ENCODE measurements at places on chromosomes 13 and 19.

- DNase-seq, result no peak
Measured at GRCh38 chr19:13115936-13116281, 631 bp downstream of the TRMT1 start.

DNA sequence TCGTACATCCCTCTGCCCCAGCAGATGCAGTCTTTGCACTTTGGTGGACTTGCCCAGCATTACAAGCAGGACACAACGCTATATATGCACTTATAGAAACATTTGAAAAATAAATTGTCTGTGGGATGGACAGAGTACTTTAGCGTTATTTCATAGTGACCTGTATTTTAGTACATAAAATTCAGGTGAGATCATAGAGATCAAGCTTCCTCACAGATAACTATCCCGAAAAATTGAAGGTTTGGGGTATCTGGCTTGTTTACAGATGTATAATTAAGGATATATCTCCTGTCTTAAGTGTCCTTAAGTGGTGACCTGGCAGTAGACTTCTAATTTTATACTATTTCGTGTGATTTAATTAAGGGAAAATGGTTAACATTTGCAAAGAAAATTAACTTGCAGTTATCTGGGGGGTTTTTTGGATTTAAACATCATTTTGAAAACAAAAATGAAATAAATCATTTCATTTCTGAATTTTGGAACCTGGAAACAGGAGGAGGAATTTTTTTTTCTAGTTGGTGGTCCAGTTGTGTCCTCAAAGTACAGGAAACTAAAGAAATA is 977 bp upstream of the MAB21L1 start:
- no peak for DNase-seq

GRCh38 chr19:35484252-35485036 is 5.8 kb downstream of the KRTDAP start:
- DNase-seq, result no peak

GRCh38 chr19:633786-634639 is 676 bp upstream of the POLRMT start:
- no peak for DNase-seq

- DNase-seq, result no peak
Measured at GRCh38 chr19:29510701-29511265, 15.0 kb upstream of the VSTM2B start.

- no peak for DNase-seq
Measured at GRCh38 chr13:98998831-98999638, 21.2 kb upstream of the DOCK9 start.

DNA sequence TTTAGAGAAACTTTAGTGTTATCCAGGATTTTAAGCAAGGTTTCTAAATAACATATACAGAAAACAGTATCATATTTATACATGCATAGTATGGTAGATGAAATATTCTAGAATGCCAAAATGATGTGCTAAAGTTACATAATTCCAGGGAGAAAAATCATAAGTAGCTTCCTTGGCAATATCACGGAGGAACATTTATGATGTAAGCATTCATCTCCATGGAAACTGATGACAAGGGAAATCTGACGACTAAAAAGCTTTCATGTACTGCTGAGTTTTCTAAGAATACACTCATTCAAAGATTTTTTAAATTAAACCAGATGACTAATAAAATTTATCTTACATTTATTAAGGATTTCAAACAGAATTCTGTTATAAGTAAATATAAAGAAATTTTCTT is 4.7 kb downstream of the TEX30 start:
- DNase-seq, result no peak

DNA sequence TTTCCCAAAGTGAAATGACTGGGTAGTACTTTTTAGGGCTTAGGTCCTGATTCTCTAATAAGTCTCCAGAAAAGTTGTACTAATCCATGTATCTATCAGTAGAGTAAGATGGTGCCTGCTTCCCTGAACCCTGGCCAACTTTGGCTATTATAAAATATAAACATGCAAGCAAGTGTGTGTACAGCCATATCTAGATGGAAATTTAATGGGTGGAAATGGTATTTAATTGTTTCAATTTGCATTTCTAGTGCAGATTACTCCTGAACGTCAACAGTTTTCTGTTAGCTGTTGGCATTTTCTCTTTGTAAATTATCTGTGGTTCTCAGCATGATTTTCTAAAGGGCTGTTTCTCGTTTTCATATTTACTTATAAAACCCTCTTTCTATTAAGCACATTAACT is 187.1 kb upstream of the RNF113B start:
- DNase-seq, result no peak

GRCh38 chr13:73933795-73934194 is 200.4 kb downstream of the KLF12 start:
- no peak for DNase-seq

DNA sequence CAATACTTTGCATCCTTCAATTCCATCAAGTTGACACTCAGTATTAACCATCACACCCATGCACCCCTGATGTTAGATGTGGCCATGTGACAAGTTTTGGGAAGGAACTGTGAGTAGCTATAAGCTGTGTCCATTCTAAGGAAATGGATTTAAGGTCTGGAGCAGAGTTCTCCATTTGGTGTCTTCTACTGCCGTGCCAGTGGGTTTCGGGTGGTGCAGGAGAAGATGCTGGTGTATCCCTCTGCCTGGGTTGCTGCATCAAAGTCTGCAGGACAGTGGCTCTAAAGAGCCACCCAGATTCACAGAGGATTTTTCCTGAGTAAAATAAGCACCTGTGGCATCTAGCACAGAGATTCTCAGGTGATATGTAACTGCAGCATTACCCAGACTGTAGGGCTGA is 105.7 kb upstream of the IRS2 start:
- no peak for DNase-seq

DNA sequence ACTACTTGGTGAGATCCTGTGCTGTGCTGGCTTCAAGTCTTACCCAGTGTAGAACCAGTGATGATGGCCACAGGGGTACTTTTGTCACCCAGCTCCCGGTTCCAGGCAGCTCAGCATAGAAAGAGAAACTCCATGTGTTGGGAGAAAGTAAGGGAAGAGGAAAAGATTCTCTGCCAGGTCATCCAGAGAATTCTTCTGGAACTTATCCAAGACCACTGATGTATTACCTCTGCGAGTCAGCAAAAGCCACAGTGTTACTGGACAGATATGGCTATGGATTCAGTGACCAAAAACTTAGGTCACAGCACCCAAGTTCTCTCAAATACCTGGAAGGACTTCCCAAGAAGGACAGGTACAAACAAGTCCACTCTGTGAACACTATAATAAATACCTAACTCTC is 399.5 kb upstream of the MIR17HG start:
- no peak for DNase-seq

DNA sequence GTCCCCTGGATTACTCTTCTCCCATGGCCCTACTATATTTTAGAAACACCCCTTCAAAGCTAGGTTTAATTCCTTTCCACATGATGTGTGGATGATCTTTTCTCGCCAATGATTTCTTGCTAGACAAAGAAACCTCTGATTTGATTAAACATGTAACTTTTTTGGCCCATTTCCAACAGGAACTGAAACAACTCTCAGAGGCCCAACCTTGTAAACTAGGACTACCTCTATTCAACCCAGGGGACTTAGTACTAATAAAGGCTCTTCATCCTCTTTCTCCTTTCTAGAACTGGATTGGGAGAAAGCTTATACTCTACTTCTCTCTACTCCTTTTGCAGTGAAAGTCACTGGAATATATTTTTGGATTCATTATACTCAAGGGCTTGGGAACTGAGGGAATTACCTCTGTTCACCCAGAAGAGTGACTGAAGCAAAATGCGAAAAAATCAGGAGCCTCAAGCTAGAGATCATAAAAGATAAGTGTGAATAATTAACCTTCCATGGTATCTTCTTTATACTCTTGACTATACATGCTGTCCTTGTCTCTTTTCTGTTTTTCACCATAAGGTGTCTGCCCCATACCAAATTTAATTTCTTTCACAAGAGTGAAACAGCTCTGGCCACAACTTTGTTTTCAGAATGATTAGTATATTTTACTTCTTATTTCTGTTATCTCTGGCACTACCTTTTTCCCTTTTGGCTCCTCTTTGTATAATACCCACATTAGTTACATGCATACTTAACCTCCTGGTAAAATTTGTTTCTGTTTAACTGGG is 977.6 kb downstream of the SLITRK5 start:
- no peak for DNase-seq
